ENCODE measurements at places on chromosomes 4 and X.
A peak's percentile ranks its signal among the peaks of the same experiment; 100 is the strongest.

DNA sequence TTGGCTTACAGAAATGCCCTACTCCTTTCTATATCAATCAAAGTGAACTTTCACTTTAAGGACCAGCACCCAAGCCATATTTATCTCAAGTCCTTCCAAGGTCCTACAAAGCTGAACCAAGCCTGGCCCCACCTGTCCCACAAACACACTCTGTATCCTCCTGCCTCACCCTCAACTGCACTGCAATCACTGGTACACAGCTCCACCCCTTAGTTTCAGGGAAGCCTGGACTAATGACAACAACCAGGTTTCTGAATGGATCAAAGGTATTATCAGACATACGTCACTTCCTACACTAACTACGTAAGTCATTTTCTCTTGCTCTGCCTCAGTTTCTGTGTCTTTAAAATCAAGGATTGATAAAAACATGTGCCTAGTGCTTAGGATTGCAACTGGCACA, 205.6 kb upstream of the HS3ST1 start:
- no peak for DNase-seq

- peak; percentile 0 for DNase-seq
Observed at GRCh38 chrX:34238896-34239295, 106.8 kb upstream of the FAM47A start.

DNA sequence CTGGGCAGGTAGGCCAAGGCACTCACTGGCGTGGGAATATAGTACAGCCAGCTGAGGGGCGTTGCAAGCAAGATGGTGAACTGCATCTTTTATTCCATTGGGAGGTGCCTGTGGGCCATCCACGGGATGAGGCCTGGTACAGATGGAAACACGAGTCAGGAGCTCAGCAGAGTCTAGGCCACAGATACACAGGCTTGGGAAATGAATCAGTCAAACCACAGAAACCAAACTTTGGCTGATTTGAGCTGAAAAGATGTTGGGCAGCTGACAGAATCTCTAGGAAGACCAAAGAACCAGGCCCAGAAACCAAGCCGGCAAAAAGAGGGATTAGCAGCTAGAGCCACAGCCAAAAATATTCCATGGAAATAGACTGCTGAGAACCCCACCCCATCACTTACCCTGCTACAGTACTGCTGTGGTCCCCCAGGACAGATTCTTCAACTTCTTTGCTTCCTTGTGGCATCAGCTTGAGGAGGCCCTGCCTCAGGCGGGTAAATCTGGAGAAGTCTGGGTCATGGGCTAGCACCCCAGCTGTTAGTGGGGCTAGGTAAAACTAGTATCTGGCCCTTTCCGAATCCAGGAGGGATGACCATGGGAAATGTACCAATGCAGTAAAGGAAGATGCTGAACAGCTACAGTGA, 75.4 kb downstream of the TMEM131L start:
- DNase-seq: peak; percentile 92

GRCh38 chr4:165177725-165178666, 29.4 kb upstream of the KLHL2 start:
- no peak for DNase-seq
